ENCODE measurements at places on chromosomes 5 and 9.

GRCh38 chr5:152838241-152838786, 433.2 kb upstream of the NMUR2 start:
- DNase-seq: peak; percentile 86

DNA sequence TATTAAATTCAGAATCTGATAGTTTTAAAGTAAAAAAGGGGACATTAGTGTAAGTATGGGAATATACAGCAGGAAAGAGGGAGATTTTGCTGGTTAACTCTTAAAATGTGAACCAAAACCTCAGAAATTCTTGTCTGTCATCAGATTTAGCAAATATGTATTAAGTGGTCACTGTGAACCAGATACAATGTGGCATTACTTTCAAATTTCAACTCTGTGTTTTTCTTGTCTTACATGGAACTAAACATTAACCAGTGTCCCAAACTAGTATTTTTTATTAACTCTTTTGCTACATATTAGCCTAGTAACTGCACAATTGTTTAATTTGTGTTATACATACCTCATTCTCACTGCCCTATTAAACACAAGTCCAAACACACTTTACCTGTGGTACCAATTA, 259.9 kb upstream of the RASA1 start:
- no peak for DNase-seq

DNA sequence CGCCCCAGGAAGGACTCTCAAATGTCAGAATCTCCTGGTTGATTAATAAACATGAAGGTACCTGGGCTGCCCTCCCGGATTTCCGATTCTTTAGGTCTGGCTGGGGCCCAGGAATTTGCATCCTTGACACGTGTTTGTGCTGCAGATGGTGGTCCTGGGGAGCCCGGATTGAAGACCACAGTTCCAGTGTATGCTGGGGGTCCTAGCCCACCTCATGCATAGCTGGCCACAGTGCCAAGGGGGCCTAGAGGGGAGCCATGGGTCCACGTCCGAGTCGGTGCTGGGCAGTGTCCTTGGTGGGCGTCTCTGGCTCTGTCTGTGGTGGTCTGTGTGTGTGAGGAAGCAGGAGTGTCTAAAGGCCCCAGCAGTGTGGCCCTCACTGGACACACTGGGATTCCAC, 3.2 kb downstream of the NCS1 start:
- DNase-seq: no peak

DNA sequence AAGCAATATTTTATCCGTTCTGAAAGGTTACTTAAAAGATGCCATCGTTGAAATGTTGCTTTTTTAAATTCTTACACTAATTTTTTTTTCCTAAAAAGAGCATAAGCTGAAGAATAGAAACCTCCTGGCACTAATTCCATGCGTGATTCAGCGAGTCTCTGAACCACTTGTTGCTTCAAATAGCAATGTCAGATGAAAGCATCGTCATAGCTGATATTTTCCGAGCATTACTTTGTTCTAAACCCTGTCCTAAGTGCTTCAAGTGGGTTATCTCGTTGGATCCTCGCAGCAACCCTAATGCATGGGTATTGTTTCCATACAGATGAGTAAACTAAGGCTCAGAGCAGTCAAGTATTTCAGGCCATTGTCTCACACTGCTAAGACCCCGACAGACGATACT, 79.7 kb downstream of the CDH6 start:
- DNase-seq: no peak

GRCh38 chr5:151773951-151774350, 2.2 kb downstream of the G3BP1 start:
- peak; percentile 43 for DNase-seq

GRCh38 chr5:116989995-116990394, 415.4 kb upstream of the SEMA6A start:
- peak; percentile 68 for DNase-seq

DNA sequence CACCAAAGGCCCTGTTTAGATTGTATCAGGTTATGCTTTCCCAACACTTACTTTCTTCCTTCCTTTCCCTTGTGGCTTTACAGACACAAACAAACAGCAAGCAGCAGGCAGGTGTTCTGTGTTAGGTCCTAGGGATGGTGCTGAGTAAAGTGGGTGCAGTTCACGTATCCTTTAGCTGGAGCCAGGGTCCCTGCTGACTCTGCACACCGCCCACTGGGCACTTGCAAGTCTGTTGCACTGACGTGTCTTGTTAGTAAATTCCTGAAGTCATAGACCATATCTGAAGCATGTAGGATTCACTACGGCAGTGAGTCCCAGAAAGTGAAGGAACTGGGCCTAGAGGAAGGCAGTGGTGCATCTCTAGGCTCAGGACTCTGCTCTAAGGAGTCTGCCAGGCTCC, 96.5 kb downstream of the DAPK1 start:
- no peak for DNase-seq

- no peak for DNase-seq
These were observed 36.7 kb downstream of the ANKRD31 start for GRCh38 chr5:75199946-75200345.

GRCh38 chr5:127697894-127698600, 5.1 kb upstream of the CCDC192 start:
- DNase-seq: no peak

DNA sequence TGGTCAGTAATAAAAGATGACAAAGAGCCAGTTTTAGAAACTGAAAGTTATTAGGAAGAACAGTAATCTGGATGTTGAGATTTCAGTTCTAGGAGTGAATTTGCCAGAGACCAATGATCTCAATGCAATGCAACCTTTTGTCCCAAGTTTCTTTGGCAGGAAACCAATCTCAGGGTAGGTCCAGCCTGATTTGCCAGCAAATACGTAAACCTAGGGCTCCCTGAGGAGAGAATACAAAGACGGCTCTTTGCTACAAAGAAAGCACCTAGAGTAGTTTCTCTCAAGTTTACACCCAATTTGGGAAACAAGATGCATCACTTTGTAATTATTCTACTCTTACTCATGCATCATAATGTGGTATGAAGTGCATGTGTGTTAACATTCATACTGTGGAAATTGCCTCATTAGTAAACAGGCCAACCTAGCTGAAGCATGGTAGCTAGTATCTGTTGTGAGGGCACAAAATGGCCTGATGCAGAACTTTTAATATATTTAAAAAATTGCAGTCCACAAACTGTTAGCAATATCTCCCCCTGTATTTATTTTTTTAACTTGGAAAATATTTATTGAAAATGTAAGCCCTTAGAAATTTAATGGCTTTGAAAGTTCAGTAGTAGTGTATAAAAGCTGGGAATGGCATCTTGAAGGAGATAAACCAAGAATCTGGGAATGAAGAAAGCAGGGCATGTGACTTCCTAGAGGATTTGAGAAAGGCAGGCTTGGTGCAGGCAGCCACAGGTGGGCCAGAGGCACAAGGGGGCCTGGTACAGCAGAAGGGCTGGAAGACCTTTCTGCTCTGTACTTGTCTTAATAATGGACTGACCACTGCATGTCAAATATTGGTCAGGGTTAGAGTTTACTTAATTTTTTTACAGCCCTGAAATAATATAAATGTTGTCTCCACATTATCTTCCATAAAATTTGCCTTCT, 59.5 kb downstream of the MAST4 start:
- DNase-seq: peak; percentile 90

DNA sequence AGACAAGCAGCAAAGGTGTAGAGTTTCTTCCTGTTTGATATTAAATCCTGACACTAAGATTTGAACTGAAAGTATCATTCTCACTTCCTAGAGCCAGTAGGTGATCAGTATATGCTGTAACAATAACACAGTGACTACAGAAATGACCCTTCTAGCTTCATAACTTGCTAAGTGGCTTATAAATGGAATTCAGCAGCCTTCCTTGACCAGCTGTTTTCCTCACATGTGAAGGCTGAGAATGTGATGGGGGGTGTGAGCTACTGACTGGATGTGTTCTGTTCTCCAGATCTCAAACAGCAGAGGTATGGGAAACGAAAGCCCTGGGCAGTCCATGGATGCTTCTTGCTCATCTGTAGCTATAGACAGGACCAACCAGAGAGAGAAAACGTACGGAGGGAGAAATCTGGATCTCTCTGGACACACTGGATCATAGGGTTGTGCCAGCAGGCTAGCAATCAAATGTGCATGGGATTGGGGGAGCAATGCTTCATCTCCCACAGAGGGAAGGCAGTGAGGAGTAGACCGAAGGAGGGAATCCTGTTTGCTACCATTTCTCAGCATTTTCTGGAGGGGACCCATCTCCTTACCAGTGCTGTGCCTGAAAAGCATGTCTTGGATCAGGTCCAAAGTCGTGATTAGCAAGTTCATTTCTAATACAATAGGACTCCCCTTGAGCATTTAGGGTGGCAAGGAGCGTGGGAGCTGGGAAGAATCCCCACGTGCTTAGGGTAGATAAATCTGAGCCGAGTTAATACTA, 39.4 kb downstream of the TNFAIP8 start:
- DNase-seq: no peak

DNA sequence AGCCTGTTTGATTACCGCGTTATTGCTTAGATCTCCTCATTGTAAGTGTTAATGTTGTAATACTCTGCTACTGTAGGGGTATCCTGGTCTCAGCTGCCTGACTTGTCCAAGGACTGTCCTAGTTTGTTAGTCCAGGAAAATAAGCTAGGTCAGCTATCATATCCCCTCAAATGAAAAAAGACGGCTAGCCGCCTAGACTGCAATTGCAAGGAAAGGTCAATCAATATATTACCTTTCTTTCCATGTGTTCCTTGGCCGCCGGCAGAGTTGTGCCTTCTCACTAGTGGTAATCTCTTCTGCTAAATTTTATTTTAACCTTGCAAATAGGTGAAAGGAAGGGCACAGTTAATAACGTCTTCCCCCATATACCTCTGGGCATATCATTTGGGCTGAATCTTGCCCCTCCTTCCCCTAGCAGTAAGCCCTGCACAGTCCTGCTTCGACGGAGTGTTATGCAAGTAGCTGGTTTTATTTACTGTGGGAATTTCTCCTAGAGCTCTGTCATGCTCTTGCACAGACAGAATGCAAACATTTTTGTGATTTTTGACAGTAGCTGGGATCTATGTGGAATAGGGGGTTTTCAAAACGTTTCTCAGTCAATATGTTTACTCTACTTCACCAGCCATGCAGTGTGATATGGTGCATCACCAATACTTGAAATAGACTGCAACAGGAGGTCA, 288.5 kb downstream of the MAST4 start:
- DNase-seq: no peak

GRCh38 chr5:177575488-177575887, 16.5 kb upstream of the TMED9 start:
- DNase-seq: no peak

- DNase-seq: no peak
These were observed 50.2 kb upstream of the CXCL14 start for GRCh38 chr5:135628771-135629563.

DNA sequence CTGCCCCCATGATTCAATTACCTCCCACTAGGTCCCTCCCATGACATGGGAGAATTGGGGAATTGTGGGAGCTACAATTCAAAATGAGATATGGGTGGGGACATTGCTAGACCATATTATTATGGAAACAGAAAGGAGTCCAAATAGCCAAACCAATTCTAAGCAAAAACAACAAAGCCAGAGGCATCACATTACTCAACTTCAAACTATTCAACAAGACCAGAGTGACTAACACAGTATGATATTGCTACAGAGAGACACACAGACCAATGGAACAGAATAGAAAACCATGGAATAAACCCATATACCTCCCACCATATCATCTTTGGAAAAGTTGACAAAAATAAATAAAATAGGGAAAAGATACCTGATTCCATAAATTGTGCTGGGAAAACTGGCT, 710.5 kb upstream of the CDH9 start:
- DNase-seq: no peak

DNA sequence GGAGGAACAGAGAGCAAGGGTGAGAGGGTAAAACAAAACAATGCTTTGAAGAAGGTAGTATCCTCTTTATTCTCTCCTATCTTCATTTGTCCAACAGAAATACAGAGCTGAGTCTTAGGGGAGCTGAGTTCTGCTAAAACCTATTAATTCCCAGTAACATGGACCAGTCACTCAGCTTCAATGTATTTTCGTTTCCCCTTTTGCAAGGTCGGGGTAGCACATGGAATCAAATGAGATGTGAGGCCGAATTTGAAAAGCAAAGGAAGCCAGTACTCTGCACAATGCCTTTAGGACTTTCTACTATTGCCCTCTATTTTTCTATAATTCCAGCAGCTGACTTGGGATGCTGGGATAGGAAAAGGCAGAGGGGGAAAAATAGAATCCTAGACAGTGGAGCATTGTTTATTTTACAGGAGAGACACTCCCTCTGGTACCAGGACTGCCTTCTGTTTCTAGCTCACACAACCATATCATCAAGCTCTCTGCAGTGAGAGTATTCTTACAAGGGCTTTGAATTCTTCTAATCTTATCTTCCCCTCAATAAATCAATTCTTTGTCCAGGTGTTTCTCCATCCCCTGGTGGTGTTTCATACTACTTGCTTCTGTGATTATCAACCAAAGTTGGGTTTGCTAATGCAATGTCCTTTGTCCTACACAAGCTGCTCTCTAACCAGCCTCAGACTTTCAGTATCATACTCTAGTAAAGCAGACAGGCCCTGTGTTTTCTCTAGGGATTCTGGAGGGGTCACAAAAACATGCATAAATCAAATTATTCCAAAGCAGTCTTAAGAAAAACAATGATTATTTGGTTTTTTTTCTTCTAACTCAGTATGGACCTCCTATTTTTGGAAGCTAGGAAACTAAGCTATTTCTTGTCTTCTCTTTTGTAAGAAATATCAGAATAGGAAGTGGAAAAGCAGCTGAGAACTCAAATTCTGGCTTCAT, 341.5 kb downstream of the OSTF1 start:
- no peak for DNase-seq

DNA sequence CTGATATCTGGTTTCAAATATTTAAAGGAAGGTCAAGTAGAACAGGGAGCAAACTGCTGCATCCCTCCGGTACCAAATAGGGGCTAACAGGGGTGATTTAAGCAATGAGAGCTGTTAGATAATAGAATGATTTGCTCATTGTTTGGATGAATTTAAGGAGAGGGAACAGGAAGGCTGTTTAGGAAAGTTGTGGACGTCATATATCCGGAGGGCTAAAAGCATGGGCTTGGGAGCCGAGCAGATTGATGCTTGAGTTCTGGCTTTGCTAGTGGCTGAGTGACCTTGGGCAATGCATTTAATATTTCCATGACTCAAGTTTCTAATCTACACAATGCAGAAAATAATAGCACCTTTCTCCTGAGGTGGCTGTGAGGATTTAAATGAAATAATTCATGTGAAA, 85.4 kb upstream of the RPS23 start:
- DNase-seq: no peak

DNA sequence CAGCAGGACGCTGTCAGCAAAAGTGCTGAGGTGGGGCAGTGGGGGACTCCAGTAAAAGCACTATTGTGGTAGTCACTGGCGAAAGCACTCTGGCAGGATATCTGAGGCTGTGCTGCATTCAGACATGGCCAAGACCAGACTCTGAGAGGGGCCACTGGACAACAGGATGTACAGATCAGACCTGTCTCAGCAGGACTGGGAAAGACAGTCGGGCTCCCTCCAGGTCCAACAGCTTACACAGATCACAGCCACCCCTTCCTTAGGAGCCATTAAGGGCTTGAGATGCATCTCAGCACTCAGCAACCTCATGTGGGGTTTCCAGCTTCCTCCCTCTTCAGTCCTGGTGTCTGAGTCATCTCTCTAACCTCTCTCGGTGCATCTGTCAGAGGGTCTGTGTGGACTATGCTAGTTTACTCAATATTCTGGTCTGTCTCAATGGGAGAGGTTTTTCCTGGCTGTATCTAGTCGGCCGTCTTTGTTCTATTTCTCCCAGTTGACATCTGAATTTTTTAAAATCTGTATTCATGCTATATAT, 154.5 kb downstream of the CWC27 start:
- no peak for DNase-seq
